HFFc6 (cell line): ENCODE measurements at places on chromosomes 1 and 21. TPM values are rescaled to one million over a fixed set of nuclear protein-coding genes. Genes with fewer than 3 reads are reported as not detected.

The FCAMR gene
- not detected in 2 replicates for total RNA-seq

The ADGRL4 gene
- 14.2 to 25.7 TPM (median 15.3 TPM) in 3 replicates for total RNA-seq

The UBE2U gene
- not detected in 3 replicates for total RNA-seq

The SELENBP1 gene
- total RNA-seq = 11.2 to 13.1 TPM (median 12.6 TPM) in 3 replicates

The FMO5 gene
- total RNA-seq = 0.15 to 0.29 TPM (median 0.21 TPM) in 3 replicates

The VANGL1 gene
- 16.1 to 20.6 TPM (median 18.9 TPM) in 3 replicates for total RNA-seq

- DNase-seq = peak; percentile 94
Measured at GRCh38 chr1:17233675-17234320, 15.1 kb upstream of the PADI3 start.

- no peak for DNase-seq
Measured at GRCh38 chr1:246434335-246434734, 72.7 kb downstream of the SMYD3 start.

GRCh38 chr1:10834770-10835412 is 38.4 kb upstream of the CASZ1 start:
- no peak for DNase-seq

DNA sequence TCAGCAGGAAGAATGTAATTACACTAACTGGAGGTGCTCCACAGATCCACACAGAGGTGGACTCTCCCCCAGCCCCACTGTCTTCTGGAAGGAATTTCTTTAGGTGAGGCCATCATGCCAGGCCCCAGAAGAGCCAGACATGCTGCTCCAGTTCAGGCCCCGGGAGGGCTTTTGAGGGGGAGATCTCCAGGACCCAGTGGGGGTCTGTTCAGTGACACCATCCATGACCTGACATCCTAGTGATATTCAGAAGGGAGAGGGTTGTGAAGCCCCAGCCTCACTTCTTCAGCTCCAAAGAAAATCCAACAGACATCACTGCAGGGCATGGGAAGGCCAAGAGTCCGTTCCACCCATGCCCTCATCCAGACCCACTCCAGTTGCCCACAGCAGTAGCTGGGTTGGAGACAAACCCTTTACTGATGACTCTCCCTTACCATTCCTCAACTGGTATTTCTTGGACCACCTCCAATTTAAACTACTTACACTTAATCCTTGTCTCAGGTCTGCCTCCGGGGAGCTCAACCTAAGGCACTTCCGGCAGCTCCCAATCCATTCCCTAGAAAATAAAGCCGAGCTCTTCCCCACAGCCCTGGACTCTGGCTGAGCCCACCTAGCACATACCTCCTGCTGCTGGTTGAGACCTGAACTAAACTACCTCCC is 39.2 kb downstream of the CSMD2 start:
- DNase-seq = no peak

DNA sequence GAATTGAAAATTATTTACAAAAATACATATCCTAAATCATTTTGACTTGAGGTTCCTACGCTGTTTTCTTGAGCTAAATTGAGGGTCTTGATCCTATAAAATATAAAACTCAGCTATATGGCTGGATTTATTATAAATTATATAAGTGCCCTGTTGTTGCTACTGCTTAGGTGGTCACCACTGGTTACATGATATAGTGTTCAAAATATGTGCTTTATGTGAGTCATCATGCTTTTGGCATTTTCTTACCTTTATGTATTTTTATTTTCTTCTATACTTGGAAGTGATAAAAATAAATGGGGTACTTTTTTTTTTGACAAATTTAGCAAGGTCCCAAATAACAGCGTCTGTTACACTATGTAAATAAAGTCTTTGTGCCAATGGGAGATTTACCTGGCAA is 31.1 kb upstream of the PTPRC start:
- peak; percentile 10 for DNase-seq

DNA sequence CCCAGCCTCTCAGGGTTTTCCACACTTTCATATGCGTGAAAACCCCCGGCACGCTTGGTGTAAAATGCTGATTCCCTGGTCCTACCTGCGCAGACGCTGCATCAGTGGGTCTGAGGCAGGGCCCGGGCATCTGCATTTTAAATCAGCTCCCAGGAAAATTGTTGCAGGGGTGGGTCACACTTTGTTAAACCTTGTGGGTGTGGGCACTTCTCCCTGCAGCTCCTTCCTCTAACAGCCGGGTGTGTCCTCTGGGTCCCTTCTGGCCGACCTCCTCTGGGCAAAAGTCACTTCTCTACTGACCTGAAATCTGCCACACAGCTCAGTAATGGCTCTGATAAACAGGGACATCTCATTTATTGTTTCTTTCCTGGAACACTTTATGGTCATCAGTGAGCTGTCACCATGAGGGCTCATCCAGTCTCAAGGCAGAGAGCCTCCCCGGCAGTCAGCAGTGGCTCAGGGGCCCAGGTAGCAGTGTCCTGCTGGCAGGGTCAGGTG is 52.8 kb upstream of the TMPRSS2 start:
- DNase-seq = no peak

- no peak for DNase-seq
Measured at GRCh38 chr1:248471154-248471553, 2.0 kb upstream of the OR2T3 start.

DNA sequence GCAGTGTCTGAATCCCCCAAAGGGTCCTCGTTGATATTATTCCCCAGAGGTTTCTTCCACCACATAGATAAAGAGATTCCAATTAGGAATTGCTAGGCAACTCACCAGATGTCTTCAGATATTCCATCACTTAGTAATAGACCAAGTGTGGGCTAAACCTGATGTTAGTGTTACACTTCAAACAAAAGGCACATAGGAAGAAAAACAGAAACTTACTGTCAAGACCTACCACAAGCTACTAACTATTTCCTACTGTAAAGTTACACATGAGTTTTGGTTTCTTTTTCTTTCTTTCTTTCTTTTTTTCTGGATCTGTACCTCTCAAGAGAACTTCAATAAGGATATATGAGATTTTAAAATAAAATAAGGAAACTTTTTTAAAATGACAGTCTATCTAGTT is 879.1 kb upstream of the NEGR1 start:
- DNase-seq = no peak

- no peak for DNase-seq
Measured at GRCh38 chr1:213017447-213018273, 2.0 kb upstream of the ANGEL2 start.

GRCh38 chr1:107785496-107786202 is 179.3 kb downstream of the VAV3 start:
- DNase-seq = no peak

- DNase-seq = no peak
Measured at GRCh38 chr1:85090225-85090624, 41.9 kb upstream of the MCOLN3 start.

- DNase-seq = peak; percentile 88
Measured at GRCh38 chr1:31007462-31007991, 58.0 kb downstream of the PUM1 start.

DNA sequence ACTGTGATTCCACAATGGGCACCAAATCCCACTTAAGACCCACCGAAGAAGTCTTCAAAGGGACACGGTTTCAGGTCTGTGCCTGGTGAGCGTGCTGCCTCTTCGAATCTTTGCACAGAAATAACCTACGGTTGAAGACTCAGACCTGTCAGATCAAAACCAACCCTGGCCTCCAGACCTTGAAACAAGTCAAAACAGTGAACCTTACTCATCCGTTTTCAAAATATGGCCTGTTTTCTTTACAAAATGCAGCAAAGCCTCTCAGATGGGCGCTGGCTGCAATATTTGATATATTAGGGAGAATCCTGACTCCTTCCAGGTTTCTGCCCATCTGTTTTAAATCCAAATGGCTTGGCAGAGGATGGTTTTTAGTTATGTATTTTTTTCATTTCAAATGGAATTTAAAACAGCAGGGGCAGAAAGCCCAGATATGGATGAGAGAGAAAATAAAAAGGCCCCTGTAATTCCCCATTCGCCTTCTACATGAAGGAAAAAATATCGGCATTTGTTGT is 14.0 kb downstream of the JUN start:
- no peak for DNase-seq
